GM12864 (cell line): ENCODE measurements at places on chromosomes 2 and 18.
A peak's percentile ranks its signal among the peaks of the same experiment; 100 is the strongest.

DNA sequence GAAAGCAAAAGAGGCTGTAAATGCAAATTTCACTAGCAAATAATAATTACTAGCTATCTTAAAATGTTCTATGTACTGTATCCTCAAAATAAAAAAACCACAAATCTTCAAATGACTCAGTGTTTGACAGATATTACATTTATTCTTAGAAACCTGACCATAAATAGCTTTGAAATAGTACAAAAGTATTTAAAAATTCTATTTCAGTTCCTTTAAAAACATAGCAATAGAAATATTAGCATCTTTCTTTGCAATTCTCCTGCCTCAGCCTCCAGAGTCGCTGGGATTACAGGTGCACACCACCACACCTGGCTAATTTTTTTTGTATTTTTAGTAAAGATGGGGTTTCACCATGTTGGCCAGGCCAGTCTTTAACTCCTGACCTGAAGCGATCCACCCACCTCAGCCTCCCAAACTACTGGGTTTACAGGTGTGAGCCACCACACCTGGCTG is 50.6 kb downstream of the MSH6 start:
- DNase-seq: no peak

DNA sequence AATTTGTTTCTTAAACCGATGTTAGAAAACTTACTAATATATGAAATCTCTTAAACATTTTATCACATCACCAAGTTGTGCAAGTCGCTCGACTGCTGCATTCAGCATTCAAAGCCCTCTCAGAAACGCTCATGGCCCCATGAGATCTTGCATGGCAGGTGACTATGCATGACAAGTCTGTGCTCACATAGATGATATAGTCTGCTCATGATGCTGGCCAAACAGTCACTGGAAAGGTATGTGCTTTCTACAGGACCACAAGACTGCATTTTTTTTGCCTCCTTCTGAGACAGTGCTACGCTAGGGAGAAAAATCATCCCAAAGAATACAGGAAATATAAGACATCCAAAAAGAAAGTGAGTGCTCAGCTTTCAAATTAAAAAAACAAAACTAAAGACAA is 98.3 kb upstream of the ZBTB14 start:
- DNase-seq: no peak

DNA sequence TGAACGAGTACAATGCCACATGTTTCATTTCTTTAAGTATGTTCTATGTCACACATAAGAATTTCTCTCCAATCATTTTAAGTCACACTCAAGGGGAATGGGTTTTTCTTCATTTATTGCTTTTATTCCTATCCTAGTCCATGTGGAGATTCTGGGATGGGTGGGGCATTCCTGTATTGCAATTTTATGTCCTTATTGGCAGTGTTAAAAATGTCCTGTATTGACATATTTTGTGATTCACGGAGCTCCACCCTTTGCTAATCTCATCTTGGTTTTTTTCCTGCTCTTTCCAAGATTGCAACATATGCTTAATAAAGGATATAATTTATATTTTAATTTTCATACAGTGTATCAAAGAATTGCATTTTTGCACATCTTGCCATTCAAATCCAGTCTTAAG is 3.4 kb upstream of the TNFAIP6 start:
- no peak for DNase-seq

- no peak for DNase-seq
Measured at GRCh38 chr2:173271825-173272224, 82.8 kb upstream of the CDCA7 start.

GRCh38 chr2:17199741-17200140 is 318.5 kb downstream of the RAD51AP2 start:
- no peak for DNase-seq

DNA sequence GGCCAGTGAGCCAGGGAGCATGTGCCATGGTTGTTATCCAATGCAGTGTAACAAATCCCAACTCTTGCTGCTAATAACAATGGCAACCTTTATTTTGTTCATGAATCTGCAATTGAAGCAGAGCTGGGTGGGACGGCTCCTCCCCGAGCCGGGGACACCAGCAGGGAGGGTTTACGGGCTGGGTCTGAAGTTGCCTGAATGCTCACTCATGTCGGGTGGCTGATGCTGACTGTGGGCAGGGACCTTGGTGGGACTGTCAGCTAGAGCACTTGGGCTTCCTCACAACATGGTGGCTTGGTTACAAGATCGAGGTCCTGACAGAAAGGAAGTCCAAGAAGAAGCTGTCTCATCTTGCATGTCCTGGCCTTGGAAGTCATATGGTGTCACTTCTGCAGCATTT is 264.5 kb downstream of the NDUFA10 start:
- no peak for DNase-seq

GRCh38 chr2:3035385-3036050 is 342.1 kb downstream of the EIPR1 start:
- DNase-seq: no peak

GRCh38 chr2:204449977-204450376 is 95.3 kb upstream of the PARD3B start:
- DNase-seq: no peak

- DNase-seq: no peak
Measured at GRCh38 chr18:2330764-2331163, 240.5 kb downstream of the METTL4 start.

GRCh38 chr2:132980304-132980703 is 310.3 kb upstream of the LYPD1 start:
- DNase-seq: no peak

DNA sequence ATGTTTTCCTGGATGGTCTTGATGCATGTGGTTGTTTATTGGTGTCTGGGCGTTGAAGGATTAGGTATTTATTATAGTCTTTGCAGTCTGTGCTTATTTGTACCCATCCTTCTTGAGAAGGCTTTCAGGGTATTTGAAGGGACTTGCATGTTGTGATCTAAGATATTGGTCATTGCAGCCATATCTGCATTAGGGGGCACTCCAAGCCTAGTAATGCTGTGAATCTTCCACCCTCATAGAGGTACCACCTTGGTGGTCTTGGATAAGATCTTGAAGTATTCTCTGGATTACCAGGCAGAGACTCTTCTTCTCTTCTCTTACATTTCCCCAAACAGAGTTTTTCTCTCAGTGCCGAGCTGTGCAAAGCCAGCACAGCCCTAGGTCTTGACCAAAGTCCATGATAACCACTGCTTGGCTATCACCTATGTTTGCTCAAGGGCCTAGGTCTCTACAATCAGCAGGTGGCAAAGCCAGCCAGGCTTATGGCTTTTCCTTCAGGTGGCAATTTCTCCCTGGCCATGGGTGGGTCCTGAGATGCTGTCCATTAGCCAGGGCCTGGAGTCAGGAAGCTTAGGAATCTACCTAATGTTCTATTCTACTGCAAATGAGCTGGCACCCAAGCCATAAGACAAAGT is 15.4 kb upstream of the PPP1R1C start:
- no peak for DNase-seq

- no peak for DNase-seq
Measured at GRCh38 chr2:154637456-154637855, 61.0 kb upstream of the KCNJ3 start.

- DNase-seq: no peak
Measured at GRCh38 chr2:99261242-99261641, 5.8 kb upstream of the LYG2 start.

DNA sequence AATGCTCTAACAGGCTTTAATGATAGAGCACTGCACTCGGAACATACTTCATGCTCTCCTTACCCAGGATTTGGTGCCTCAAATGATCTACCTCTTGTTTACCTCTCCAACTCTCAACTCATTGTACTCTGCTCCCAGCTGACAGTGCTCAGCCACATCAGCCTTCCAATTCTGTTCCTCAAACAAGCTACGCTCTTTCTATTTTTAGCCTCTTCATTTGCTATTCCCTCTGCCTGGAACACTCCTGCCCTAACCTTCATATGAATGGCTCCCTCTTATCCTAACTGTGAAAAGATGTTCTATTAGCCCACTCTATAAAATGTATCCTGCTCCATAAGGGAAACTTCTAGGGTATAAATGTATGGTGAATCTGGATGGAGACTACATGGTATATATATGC is 42.5 kb downstream of the PIGN start:
- no peak for DNase-seq

GRCh38 chr2:227536445-227536844 is 62.2 kb upstream of the SCYGR2 start:
- no peak for DNase-seq

DNA sequence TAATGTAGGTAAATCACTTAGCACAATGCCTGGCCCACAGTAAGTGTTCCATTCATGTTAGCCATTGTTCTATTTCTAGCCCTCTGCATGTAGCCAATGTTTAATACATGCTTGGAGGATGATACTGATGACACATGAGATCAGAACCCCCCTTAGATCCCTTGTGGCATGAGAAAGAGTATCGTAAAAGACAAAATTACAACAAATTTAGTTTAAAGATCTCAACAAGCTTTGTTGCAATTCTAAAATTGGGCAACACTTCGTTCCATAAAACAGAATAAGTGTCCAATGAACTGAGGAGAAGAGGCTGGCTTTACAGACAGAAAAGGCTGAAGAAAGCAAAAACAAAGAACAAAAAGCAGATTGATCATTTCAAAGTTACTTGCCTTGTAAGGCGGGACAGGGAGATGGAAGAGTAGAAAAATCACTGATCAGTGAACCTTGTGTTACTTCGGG is 148.7 kb upstream of the SLC1A4 start:
- DNase-seq: no peak

DNA sequence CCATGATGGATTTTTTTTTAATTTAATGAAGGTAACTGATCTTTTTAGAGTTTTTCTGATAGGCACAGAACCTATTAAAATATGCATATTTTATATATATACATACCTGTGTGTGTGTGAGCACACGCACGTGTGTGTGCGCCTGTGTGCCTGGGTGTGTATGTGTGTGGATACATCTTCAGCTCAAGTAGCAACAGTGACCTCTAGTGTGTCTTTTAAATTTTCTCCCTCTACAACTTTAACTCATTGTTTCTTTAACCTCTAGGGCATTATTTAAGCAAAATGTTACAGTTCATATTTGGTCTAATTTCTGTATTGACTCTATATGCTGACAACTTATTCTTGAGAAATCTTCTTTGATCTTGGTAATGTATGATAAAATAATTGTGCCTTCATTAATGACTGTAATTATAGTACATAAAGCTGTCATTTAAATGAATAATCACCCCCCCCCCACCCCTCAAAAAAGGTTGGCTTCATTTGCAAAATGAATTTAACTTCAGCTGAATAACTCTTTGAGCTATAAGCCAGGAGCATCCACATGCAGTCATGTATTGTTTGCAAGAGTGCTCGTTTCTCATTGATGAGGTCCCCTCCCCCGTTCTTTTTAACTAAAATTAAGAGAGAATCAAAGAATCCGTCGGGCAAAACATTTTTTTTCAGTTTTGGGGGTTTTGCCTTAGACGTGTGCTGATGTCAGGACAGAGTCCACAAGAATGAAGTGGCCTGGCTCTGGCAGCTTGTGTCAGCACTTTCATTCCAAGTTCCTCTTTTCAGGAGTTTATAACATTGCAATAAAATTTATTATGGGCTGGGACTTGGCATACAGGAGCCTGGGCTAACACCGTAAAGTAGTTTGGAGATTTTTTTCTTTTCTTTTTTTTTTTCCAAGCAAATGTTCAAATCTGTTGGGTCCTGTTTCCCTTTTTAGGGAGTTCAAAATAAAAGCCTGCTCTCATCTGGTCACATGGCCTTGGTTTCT is 80.0 kb downstream of the ETAA1 start:
- peak; percentile 4 for DNase-seq

DNA sequence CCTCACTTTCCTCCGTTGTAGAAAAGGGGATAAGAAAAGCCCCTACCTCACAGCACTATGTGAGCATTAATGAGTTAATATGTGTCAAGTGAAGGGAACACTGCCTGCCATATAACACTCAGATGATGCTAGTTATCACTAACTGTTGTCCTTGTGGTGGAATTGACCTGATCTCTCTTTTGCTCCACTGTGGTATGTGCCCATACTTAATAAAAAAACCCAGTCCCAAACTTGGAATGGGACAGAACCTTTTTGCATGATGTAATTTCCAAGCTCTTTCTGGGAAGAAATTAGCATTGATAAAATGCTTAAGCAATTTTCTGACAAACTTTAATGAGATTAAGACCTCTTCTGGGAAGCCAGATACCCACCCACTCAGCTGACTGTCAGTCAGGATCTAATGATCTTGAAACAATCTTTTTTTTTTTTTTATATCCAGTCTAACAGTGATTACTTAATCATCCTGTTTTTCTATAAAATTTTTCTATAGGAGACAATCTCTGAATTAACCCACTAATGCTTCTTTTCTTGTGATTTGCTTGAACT is 158.7 kb downstream of the ZBTB7C start:
- DNase-seq: no peak

GRCh38 chr18:42078711-42079110 is 123.7 kb downstream of the PIK3C3 start:
- DNase-seq: no peak
